ENCODE measurements at places on chromosomes 12 and 14.

DNA sequence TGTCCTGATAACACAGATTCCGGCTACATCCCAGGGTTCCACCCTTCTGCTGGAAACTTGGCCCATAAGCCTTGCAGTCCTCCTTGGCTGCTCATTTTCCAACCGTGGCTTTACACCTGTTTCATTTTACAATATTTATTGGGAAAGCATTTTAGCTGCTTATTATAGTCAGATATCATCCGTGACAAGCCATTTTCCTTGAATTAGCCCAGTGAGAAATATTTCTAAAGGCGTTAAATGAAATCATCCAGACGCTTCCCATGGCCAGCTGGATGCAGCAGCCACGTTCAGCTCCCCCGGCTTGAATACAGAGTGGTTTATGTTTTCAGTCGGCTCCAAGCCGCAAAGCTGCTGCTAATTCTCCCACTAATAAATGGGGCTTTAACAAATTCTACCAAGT, 245.0 kb upstream of the PELI2 start:
- no peak for DNase-seq

DNA sequence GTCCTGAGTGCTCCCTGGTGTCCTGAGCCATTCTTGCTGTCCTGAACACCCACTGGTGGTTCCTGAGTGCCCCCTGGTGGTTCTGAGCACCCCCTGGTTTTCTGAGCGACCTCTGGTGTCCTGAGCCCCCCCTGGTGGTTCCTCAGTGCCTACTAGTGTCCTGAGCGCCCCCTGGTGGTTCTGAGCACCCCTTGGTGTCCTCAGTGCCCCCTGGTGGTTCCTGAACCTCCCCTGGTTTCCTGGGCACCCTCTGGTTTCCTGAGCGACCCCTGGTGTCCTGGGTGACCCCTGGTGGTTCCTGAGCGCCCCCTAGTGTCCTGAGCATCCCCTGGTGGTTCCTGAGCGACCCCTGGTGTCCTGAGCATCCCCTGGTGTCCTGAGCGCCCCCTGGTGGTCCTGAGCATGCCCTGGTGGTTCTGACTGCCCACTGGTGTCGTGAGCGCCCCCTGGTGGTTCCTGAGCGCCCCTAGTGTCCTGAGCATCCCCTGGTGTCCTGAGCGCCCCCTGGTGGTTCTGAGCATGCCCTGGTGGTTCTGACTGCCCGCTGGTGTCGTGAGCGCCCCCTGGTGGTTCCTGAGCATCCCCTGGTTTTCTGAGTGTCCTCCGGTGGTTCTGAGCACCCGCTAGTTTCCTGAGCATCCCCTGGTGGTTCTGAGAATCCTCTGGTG, 473.1 kb downstream of the TMEM121 start:
- peak; percentile 79 for DNase-seq

DNA sequence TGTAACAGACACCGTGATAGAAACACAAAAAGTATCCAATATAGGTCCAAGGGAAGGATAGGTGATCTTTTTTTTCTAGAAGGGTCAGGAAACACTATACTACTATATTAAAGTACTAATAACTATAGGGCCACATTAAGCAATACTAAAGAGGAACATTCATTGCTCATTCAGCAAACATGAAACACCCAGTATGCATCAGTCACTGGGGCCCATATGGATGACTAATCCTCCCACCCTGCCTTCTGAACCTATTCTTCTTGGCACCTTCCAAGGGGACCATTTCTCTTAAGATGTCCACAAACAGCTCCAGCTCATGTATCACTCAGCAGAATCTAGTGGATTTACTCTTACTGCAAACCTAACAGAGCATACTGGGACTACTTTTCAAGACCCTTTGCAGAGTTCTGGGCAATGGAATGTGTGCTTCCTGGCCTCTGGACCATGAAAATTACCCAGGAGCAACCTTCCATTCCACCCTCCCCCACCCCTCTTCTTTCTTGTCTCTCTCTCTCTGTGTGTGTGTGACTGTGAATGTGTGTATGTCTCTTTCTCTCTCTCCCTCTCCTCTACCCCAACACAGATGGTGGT, 187.9 kb downstream of the EPS8 start:
- no peak for DNase-seq

- DNase-seq: no peak
These were observed 37.3 kb downstream of the PPTC7 start for GRCh38 chr12:110545812-110546211.

DNA sequence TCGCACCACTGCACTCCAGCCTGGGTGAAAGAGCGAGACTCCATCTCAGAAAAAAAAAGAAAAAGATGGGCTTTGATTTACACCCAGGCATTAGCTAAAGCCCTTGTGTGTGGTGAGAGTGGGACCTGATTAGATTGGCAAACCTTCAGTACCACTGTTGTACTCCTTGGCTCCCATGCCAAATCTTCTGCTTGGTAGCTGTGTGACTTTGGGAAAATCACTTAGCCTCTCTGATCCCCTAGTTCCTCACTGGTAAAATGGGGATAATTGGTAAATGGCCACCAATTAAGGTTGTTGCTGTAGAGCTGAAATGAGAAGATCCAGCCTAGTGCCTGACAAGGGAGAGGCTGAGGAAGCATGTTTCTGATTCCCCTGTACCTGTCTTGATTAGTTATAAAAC, 63.7 kb downstream of the SLC25A47 start:
- DNase-seq: no peak

DNA sequence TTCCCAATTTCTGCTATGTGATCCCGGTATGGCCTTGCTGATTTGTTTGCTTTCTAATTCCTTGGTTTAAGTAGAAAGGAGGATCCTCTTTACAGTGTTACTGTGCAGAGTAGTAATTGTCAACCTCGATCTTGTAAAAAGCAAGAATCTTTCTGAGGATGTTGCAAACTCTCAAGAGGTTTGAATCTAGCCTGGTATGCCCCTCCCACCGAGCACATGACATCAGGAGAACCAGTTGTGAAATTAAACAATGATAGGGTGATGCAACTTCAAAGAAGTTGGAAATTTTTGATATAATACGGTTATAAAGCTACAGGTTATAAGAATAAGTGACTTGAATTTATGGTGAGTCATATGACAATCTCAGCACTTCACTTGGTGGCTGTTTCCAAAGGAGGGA, 35.0 kb upstream of the FUT8 start:
- no peak for DNase-seq

DNA sequence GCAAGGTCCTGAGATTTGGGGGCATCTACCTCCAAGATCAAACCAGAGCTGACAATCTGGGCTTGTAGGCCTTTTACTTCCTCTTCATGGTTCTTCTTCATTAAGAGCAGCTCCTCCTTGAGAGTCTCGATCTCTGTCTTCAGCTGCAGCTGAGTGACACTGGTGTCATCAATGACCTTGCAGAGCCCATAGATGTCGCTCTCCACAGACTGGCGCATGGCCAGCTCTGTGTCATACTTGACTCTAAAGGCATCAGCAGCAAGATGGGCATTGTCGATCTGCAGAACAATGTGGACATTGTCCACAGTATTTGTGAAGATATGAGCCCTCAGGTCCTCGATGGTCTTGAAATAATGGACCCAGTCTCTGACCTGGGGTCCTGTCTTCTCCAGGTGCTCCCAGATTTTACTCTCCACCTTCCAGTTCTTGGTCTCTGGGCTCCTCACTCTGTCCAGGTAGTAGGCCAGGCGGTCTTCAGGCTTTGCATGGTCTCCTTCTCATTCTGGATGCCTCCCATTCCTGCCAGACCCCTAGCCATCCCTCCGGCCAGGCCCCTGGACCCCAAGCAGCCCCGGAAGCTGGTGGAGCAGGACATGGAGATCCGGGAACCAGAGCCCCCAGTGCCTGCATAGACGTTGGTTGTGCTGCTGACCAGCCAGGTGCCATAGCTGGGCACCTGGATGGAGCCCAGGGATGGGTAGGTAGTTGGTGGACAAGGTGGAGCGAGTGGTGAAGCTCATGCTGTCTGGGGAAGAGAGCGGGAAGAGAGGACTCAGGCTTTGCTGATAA, 141.0 kb downstream of the MSRB3 start:
- DNase-seq: no peak

DNA sequence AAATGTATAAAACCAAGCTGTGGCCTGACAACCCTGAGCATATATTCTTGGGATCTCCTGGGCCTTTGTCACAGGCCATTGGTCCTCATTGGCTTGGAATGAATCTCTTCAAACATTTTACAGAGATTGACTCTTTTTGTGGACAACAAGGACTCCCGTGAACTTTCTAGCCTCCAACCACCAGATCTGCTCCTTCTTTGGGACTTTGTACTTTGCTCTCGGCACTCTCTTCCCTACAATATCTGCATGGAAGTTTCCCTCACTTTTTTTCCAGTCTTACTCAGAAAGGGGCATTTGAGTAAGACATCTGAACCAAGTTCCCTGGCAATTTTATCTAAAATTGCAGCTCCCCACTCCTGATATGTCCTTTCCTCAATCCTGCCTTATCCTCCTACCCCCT, 158.8 kb downstream of the PHLDA1 start:
- DNase-seq: no peak

DNA sequence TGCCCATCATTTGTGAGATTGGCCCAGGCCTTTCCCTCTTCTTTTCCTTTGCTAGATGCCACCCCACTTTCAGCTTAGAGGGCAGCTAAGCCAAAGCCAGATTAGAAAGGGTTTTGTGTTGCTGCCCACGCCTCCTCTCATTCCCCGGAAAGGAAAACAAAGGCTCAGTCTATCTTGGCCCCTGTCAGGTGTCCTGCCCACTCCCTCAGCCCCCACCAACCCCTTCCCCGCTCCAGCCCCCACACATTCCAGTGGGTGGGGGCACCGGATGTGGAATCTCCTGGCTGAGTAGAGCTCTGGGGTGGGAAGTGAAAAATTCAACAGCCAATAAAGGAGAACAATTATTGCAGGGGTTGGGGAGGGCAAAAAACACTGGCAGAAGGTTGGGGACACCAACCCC, 2.2 kb downstream of the BLOC1S1 start:
- no peak for DNase-seq

DNA sequence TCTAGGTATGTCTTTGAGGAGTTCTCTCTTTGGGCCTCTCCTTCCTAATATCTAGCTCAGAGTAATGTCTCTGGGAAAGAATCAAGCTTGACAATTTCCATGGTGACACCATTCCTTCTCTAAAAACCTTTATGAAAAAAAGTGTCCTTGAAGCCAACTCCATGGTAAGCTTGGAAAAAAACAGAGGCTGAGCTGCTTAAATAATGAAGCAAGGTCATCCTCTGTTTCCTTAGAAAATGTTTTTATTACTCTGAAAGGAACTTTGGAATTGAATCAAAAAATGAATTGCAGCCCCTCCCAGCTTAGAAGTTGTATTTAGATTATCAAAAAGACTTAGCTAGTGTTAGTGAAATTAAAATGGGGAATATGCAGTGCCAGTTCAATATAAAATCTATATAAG, 166.1 kb upstream of the KITLG start:
- DNase-seq: no peak

DNA sequence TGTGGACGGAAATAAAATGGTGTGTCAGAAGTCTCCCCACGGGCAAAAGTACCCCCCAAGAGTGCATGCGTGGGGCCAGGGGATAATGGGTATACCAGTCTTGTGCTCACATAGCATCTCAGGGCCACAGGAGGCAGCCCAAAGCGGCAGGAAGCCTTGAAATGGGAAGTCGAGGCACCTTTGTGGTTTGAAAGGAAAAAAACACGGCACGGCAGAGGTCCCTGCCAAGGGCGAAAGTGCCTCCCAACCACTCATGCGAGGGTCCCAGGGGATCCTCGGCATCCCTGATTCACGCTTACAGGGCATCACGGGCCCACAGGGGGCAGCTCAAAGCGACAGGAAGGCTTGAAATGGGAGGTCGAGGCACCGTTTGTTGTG, 583.2 kb downstream of the ALG10 start:
- DNase-seq: no peak

DNA sequence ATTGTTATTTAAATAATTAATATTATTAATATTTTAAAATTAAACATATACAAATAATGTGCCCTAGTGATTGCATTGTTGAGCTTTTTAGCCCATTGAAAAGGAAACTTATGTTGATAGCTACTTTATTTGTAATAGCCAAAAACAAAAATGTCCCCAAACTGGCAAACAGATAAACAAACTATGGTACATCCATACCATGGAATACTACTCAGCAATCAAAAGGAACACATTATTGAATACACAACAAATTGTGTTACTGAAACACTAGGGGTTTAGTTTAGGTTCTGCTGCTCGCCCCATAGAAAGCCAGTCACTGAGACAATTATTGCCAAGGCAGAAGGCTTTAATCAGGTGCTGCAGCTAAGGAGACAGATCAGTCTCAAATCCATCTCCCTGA, 239.7 kb upstream of the KITLG start:
- no peak for DNase-seq

DNA sequence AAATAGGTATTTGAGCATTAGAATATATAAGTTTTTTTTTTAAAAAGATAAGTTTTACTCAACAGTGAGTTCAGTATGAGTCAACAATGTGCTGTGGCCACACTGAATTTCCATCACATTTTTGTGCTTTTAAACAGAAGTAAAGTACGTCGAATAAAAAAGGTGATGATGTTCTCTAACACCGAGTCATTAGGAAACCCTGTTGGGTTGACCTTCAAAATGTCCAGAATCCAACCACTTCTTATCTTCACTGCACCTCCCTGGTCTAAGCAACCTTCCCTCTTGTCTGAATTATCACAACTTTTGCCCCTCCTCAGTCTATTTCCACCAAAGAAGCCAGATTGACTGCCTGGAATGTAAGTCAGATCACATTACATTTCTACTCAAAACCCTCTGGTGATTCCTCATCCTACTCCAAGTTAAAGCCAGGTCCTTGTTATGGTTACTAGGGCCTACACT, 43.0 kb upstream of the SYCP3 start:
- DNase-seq: no peak

- no peak for DNase-seq
These were observed 182.3 kb downstream of the SYNE2 start for GRCh38 chr14:64035143-64035542.

GRCh38 chr12:132618683-132619043, at the start of gene P2RX2:
TSS of gene P2RX2 (plus strand) at chr12:132618776. CDS start at chr12:132618817, 41 bp downstream.
- no peak for DNase-seq

DNA sequence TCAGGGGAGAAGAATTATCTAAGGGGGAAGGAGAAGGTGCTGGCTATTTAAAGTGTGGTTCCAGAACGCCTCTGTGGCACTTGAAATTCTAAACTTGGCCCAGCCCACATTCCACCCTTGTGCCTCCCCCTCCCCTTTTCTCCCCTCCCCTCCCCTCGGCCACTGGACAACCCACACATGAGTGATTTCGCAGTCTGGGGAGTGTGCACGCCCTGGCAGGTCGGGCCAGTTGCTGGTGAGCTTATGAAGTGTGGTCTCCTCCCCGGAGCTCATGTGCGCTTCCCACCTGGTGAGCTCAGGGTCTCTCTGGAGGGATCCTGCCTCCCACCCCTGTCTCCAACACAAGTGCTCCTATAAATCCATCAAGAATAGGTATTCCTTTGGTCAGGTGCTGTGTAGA, at the start of gene SLC6A13:
Gene SLC6A13 (minus strand): TSS at position 20 of the 400 bp plus-strand sequence. CDS start 2,784 bp downstream, outside the sequence.
- DNase-seq: no peak

DNA sequence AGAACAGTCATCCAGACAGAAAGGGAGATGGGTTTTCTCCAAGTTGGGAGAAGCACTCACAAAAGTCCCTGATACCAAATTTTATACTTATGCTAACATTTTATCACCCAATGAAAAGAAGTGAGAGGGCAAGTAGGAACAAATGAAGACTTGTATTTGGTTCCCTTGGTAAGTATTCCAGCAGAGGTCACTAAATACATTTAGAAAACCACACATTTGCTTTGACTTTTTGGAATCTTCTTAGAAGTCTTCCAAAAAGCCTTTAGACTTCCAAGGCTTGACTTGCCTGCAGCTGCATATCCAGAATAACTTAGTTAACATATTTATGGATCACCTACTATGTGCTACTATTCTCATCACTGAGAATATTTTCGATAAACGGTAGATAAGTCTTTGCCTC, 3.1 kb upstream of the GYS2 start:
- DNase-seq: no peak

Data from activated CD4-positive, CD25-positive, alpha-beta regulatory T cell treated with anti-CD3 and anti-CD28 coated beads, Interleukin-2, amount 50 U/mL, for 72 hours (primary cell).